ENCODE measurements at places on chromosomes 6 and 20.

DNA sequence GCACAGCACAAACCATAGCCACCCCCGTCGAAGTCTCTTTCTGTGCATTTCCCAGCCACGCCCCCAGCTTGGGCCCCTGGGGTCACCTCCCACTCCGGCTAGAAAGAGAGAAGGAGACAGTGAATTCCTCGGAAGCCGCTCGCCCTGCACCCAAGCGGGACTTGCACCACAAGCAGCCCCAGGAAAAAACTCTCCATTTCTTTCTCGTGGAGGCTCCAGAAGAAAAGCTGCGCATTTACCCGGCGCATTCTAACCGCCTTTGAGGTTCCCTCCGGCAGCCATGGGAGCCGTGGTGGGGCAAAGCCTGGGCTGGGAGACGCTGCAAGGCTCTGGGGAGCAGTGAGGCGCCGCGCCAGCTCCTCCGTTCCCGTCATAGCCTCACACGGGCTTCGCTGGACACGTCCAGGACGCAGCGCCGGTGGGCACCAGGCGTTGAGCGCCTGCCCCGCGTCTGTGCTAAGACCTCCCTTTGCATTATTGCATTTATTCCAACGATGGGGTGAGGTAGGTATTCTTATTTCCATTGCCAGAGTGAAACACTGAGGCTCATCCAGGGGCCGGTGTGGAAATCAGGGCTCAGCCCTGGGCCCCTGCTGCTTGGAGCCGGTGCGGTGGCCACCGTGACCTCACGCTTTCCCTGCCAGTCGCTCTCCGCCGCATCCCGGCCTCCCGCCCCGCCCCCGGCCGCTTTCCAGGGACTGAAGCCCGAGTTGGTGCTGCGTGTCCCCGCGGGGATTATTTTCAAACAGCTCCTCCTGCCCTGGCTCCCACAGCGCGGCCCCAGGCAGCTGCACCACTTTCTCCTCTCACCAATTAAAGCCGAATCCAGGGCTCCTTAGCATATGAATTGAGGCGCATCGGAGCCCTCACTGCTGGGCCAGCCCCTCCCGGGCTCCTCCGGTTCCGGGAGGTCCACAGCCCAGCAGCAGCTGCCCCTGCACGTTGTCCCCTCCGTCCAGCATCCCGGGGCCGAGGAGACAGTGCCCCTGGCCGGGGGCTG lies 148.3 kb upstream of the AFDN start:
- DNase-seq: no peak

DNA sequence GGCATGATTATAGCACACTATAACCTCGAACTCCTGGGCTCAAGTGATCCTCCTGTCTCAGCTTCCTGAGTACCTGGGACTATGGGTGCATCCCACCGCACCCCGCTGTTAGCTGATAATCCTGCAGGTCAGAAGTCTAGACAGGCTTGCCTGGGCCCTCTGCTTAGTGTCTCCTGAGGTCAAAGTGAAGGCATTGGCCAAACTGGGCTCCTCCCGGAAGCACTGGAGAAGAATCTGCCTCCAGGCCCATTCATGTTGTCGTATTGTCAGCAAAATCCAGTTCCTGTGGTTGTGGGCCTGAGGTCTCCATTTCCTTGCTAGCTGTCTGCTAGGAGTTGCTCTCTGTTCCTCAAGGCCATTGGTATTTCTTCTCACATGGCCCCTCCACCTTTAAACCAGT lies 6.3 kb upstream of the MROH8 start:
- DNase-seq: no peak

DNA sequence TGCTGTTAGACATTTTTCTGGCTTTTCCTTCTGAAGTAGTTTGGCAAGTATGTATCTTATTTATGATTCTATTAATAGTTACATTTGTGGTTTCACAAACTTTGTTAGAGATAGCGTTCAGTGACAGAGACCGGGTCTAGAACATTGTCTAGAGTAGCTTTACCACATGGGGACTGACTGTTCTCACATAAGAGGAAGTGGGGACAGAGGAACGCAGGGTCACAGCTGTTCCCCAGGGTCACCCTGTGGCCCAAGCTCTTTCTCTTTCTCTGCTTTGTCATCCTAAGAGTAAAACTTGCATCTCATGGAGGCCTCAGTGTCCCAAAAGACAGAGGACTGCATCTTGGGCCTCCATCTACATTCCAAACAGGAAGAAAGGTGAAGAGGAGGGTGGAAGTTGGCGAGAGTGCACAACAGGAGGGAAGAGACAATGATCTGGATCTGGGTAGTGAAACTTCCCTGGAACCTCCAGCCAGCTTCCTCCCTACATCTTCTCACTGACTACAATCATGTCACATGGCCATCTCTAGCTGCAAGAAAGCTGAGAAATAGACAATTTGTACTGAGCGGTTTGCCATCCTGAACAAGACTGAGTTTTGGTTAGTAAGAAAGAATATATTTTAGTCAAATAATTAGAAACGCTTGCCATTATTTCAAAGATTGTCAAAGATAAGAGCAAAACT lies 645.8 kb upstream of the ARID1B start:
- no peak for DNase-seq

- no peak for DNase-seq
Measured at GRCh38 chr6:15046751-15047150, 199.1 kb upstream of the JARID2 start.

- no peak for DNase-seq
Measured at GRCh38 chr6:109821428-109821827, 130.3 kb downstream of the FIG4 start.

GRCh38 chr20:40572251-40572650 lies 116.8 kb downstream of the MAFB start:
- DNase-seq: no peak

DNA sequence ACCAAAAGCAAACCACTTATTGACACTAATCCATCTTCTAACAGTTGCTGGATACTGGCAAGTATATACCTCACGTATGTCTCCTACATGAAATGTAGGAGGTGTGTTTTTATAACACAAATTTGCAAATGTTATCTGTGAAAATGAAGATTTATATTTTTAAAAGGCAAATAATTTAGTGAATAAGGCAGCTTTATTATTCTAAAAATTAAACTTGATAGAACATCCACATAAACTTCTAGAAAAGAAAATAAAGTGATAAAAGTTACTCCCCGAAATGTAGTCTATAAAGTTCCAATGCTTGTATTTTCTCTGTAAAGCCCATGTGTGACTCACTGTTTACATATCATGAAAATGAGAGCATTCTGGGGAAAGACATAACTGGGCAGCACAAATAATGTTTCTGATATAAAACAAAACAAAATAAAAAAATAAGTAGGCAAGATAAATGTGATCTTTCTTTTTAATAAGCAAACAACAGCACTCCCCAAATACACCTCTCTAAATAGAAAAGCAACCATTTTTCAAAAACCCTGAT lies 84.4 kb downstream of the MAP7 start:
- no peak for DNase-seq

DNA sequence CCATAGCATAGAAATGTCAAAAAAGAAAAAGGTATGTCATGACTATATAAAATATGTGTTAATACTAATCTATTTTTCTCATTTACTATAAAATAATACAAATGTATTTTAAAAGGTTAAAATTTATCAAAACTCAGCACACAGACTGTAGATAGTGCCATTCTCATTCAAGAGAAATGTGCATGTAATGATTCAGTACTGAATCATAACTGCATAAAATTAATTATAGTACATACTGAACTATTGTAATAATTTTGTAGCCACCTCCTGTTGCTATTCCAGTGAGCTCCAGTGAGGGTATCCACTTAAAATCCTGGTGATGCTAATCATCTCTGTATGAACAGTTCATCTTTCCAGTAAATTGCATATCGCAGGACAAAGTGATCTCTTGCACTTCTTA lies 82.8 kb downstream of the HMGCLL1 start:
- no peak for DNase-seq

DNA sequence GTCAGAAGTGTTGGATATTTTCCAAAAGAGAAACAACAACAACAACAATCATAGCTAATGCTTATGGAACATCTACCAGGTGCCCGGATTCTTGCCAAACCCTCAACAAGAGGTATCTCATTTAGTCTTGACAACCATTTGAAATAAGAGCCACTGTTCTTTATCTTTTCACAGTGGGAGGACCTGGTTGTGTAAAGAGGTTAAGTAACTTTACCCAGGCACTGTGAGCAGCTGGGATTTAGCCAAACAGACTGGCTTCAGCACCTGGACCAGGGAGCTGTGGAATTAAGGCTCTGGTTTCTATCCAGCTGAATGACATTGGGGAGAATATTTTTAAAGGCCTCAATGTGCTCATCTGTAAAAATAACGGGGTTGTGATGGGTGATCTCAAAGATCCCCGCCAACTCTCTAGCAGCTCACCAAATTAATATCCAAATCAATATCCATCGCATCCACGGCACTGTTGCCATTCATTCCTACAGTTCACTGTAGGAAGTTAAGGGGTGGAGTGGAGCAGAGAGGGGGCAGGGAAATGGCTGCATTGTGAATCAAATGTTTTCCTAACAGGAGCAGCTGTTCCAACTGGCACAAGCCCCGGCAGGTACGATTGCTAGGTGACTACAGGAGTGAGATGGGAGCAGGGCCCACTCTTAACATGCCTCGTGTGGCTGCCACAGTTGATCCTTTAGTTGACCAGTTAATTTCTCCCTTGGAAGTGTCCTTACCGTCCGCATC lies 61.8 kb downstream of the GCNT2 start:
- DNase-seq: no peak

DNA sequence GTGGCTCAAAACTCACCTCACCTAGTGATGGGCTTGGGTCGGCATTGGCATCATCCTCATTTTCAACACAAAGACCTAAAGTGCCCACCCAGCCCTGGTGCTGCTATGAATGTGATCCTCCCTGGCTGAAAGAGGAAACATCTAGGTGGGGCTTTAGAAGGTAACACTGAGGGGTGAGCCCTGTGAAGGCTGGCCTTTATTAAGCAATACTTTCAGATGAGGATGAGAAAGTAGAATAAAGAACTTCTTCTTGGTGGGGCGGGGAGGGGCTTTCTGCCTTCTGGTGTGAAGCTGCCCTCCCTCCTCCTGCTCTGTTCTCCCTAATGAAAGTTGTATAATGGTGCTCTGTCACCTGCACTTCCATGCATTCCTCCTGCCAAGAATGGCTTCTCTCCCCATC lies 133.0 kb upstream of the TRAF3IP2 start:
- no peak for DNase-seq

DNA sequence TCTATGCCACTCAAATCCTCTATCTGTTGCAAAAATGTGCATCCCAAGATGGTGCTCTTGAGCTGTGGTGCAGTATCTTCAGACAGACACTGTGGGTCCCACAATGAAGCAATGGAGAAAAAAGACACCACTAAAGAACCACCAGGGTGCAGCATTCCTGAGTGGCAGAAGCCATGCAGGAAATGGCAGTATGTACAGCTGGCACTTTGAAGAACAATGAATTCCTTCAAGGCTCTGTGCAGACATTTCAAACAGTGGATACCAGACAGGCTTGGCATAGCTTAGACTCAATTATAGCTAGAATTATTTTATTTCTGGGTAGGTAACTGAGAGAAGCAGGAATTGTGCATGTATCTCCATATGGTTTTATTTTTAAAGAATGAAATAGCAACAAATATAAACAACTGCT lies 24.0 kb upstream of the HDAC2 start:
- peak; percentile 94 for DNase-seq

- DNase-seq: no peak
Measured at GRCh38 chr6:168105813-168106632, 27.0 kb upstream of the FRMD1 start.

All from fibroblast of skin of scalp (primary cell).